Tibial nerve (tissue), 4 donors: ENCODE measurements at places on chromosomes 2 and 18.

GRCh38 chr2:10906926-10907625 lies 4.7 kb upstream of the KCNF1 start:
- no peak for DNase-seq

DNA sequence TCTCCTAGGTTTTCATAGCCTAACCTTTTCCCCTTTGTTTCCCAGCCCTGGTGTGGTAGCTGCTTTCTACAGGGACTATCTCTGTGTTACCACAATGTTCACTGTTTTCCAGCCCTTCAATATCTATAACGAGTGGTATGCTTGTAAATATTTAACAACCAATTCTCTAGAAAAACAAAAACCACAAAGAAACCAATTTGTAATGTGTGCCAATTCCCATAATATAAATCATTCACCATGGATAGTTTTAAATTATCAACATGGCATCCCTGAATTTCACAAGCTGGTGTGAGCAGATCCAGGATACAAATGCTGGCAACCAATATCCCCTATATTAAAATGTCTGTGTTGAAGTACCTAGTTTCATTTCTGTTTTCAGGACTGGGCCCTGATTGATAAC lies 207.5 kb upstream of the FBXO11 start:
- DNase-seq, result no peak

DNA sequence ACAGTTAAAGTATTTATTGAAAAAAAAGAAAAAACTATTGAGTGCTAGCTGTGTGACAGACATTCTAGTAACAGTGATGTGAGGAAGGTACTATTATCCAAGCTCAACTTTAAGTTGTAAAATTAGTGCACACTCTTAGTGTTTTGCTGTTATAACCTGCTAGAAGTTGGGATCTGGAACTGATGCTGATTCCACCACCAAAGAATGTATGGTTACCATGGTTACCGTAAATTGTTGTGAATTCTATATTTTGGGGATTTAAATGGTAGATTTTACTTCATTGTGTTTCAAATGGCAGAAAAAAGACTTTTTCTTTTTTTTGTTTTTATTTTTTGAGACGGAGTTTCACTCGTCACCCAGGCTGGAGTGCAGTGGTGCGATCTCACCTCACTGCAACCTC lies 5.3 kb downstream of the AGFG1 start:
- DNase-seq, result no peak

- no peak for DNase-seq
These were observed 147.0 kb downstream of the PID1 start for GRCh38 chr2:229124136-229124535.

- DNase-seq, result no peak
These were observed 3.6 kb downstream of the DIS3L2 start for GRCh38 chr2:231965102-231965501.

DNA sequence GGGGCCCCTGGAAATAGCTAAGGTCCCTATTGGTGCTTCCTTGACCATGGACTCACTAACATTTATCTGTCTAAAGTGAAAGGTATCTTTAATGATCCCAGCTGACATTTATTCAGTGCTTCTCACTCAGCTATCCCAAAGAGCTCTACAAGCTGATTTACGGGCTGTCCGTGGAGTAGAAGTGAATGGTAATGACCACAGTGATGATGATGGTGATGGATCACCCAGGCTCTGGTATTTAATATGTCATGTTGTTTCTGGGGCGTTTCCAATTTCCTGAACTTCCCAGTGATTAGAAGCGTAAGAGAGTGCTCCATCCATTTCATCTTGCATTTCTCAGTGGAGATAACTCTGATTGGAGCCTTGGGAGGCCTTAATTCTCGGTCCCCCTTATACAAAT lies 304.3 kb downstream of the HRH4 start:
- no peak for DNase-seq

DNA sequence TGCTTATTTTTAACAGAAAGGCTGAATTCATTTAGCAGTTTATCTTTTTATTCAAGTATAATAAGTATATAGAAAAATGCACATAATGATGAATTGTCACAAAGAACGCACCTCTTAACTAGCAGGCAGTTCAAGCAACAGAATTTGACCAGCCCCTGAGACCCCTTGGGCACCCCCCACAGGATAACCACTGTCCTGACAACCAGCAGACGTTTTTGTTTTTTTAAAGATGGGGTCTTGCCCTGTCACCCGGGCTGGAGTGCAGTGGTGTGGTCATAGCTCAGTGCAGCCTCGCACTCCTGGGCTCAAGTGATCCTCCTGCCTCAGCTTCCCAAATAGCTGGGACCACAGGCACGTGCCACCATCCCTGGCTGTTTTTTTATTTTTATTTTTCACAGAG lies 14.0 kb downstream of the PRELID3A start:
- DNase-seq, result no peak

GRCh38 chr2:80007777-80008503 lies 296.6 kb downstream of the LRRTM1 start:
- DNase-seq, result no peak

- DNase-seq, result no peak
These were observed 104.9 kb downstream of the TGIF1 start for GRCh38 chr18:3554811-3555427.

- DNase-seq, result no peak
These were observed 76.7 kb downstream of the MERTK start for GRCh38 chr2:111975053-111975552.

DNA sequence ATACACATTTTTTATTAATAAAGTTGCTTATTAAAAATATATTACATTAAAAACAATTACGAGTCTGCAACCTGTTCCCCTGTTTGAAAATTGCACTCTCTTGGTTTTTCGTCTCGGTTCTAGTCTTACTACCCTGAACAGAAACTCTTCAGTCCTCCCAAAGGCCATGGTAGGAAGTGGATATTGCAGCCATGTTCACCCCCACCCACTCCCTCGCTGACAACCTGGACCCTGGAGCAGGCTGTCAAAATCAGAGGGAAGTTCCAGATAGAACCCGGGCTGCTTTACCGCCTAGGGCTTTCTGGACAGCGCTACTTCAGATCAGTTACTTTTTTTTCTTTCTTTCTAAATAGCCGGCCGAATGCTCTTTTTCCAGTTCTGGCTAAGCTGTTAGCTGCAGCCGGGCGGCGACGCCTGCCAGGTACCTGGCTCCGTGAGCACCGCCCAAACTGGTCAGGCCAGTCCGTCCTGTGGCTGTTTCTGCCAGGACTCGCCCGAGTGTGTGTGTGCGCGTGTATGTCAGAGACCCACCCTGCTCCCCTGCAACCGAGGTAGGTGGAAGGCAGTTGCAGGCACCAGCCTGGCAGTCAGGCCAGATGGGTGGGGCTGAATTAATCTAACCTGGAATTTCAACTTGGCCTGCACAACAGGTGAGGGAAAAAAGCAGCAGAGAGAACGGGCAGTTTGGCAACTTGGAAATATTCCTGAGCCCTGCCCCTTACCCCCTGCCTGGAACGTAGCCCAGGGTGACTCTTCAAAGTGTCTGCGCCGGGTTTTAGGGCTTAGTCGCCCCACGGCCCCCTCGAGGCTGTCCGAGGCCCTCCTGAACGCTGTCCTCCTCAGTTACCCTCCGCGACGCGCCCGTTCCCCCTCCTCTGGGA lies 1.1 kb upstream of the TET3 start:
- no peak for DNase-seq

GRCh38 chr2:235542733-235543127 lies 48.9 kb downstream of the AGAP1 start:
- no peak for DNase-seq

DNA sequence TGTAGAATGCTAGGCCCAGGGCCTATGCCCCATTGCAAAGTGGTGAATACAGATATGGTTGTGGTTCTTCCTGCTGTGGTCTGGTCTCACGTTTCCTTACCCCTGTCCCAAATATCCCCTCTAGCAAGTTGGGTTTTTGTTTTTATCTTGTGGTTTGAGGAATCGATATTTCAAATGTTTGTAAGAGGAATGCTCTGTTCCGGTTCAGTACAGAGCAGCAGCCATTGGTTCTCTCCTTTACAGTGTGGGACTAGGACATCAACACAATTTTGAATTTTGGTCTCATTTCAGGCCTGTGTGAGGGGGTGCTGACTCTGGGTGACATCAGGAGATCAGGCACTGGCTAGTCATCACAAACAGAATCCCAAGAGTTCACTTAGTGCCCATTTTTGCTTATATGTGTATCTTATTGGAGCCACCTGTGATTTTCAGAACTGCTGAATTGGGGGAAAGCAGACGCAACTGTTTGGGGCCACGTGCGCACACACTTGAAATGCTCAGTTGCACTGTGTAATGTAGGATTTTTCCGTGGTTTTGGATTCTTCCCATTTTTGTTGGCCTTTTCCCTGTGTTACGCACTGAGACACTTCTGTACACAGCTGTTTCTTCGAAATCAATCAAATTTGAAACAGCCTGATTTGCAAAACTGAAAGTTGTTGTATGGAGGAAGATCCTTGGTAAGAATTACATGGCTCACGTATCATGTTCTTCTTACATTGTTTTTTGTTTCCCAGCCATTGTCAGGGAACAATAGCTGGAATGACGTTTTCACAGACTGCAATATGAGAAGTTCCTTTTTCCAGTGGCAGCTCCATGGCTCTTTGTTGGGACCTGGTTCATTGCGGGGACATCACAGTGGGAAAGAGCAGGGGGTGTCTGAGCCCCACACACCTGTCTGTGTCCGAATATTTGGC lies 8.6 kb downstream of the SH3BP4 start:
- DNase-seq, result no peak

DNA sequence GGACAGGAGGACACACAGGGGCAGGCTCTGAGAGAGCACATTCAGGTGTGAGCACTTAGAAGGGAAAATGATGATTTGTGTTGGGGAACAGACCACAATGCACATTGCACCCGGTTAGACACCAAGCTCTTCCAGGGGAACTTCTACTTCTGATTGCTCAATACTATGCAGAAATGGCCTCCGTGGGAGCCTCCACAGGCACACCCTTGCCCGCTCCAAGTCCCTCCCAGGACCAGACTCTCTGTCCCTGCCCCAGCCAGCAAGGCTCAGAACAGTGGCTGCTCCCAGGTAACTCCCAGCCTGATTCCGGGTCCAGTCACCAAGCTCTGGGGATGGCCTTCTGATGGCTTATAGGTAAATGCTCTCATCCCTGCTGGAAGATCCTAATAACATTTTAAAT lies 56.2 kb downstream of the BCL2L11 start:
- no peak for DNase-seq

DNA sequence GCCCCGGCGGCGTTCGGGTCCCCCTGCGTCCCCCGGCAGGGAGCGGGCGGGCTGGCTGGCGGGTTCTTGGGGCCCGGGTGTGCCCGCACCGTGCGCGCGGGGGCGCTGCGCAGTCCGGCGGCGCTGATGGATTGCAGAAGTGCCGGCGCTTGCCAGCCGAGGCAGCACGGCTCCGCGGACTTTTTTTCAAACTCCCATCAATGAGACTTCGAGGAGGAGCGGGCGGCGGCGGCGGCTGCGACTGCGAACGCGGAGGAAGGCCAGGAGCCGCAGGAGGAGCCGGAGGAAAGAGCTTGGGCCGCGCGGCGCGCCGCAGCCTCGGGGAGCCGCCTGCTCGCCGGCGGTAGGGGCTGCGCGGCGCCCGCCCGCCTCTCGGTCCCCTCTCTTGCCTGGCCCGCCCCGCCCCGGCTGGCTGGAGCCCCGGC lies at the start of gene GLI2:
Gene GLI2, plus strand, starts transcription at position 123 of the 425 bp plus-strand sequence. CDS start 61,453 bp downstream, outside the sequence.
- no peak for DNase-seq
